ENCODE measurements at places on chromosomes 4 and X.
A peak's percentile ranks its signal among the peaks of the same experiment; 100 is the strongest.

DNA sequence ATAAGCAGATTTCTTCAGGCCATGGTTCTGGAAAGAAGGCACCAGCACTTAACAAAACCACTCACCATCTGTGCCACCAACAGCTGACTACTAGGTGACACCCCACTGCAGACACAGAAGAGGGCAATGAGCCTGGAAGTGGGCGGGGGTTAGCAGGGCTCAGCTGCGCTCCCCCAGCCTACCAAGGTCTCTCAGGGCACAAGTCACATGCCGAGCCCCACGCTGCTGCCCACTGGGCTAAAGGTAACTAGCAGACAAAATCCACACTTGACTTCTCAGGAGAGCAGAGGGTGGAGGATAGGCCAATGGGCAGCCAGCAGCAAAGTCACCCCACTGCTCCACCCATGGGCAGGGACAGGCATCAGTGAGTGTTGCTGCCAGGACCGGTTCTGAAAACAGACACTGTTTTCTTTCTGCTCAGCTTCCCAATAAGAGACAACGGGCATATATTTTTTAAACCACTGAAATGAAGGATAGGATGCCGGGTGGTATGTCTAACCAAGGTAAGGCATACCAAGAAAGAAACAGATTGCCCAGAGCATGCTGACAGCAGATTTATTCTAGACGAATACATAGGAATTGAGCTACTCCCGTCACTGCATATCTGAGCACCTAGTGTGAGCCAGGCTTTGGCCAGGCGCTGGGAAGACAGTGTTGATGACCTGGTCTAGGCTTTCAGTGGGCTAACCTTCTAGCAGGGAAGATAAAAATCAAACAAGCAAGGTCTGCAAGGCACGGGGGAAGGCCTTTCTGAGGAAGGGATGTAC is 20.1 kb downstream of the ACSL1 start:
- DNase-seq: no peak

DNA sequence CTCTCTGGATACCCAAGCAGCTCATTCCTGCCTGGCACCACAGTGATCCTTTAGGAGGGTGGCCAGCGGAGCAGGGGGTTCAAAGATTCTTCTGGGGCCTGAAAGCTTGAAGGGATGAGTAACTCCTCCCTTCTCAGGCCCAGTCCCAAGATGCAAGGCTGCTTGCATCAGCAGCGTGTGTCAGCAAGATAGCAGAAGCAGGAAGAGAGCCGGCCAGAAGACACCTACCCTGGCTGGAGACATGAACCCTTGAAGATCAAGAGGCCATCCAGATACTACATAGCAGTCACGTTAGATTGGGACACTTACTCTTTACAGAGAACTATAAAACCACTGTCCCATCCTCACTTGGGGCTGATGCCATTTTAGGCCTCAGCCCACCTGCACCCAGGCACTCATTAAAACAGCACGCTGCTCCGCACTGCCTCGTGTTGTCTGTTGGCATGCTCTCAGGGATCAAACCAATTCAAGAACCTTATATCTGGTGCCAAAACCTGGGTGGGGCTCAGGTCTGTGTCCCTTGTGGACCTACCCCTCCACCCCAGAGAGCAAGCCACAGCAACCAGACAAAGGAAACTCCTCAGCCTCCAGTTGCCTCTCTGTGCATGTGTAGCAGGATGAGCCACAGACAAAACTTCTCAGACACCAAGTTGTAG is 6.5 kb downstream of the UGT2B17 start:
- no peak for DNase-seq

- DNase-seq: peak; percentile 63
Observed at GRCh38 chr4:77095101-77095821, 19.5 kb upstream of the CCNI start.

GRCh38 chr4:23931489-23931830 is 41.6 kb upstream of the PPARGC1A start:
- no peak for DNase-seq

- no peak for DNase-seq
Observed at GRCh38 chrX:135463937-135464336, 42.2 kb downstream of the SMIM10L2A start.

- DNase-seq: no peak
Observed at GRCh38 chr4:25986807-25987206, 72.8 kb downstream of the SMIM20 start.

GRCh38 chrX:141903400-141904155 is at the start of gene MAGEC1:
MAGEC1 (plus strand) TSS chrX:141903894; CDS start chrX:141905073, 1,179 bp downstream.
- no peak for DNase-seq

DNA sequence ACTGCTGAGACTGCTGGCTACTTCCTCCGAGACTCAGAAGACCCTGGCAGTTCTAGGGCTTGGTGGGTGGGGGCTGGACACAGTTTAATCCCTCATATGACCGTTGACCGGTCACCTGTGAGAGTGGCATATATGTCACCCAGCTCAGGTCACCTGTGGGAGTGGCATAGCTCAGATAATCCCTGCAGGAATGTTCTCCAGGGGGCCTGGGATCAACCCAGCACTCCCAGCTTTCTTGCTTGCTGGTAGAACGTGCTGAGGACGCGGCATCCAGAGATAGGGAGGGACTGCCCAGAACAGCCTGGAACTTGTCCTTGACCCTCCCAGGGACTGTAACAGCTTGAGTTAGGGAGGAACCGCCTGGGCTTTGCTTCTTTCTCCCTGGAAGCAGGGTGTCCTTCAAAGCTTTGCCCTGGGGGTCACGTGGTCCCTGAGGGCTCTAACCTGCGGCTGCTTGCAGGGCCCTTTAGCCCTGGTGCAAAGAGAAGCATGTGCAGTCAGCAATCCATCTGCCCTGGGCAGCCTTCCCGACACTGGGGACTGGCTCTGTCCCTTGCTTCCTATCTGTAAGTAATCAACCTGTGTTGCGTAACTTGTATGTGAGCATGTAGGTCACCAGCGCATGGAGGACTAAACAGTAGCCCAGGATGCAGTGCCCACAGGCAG is 55.3 kb downstream of the ZFYVE28 start:
- DNase-seq: no peak

DNA sequence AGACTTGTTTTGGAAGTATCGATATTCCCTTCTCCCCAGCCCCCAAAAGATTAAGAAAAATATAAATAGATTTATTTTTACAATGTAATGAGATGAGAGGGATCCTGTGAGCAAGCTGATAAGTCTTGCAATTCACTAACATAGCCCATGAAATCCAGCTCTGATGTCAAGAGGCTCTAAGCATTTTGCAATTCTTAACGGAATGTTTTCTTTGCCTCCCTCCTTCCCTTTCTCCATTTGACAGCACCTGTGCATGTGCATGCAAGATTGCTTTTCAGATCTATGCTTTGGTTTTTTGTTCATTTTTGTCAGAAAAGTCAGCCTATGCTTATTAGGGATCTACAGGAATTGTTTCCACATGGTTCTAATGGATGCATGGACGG is 169.9 kb downstream of the SLIT2 start:
- DNase-seq: no peak

GRCh38 chr4:89506866-89507491 is 199.4 kb upstream of the GPRIN3 start:
- DNase-seq: no peak

- DNase-seq: peak; percentile 50
Observed at GRCh38 chr4:89158884-89159503, 47.7 kb downstream of the TIGD2 start.

GRCh38 chr4:108834835-108835384 is 72.1 kb upstream of the ETNPPL start:
- peak; percentile 64 for DNase-seq

- no peak for DNase-seq
Observed at GRCh38 chr4:113541933-113542332, 219.6 kb downstream of the CAMK2D start.

DNA sequence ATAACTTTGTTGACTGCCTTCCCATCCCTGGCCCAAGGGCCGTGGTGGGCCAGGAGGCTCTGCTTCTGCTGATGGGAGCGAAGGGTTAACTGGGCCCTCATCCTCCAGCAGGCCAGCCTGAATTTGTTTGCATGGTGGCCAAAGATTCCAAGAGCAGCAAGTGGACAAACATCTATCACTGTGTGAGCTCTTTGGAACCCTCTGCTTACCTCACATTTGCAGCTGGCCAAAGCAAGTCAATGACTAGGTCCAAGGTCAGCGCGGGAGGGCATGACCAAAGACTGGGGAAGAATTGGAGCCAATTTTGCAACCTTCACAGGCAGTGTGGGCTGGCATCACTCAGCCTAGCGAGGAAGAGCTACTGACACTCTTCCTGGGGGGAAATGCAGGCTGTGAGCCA is 67.8 kb upstream of the ATP6AP2 start:
- no peak for DNase-seq

DNA sequence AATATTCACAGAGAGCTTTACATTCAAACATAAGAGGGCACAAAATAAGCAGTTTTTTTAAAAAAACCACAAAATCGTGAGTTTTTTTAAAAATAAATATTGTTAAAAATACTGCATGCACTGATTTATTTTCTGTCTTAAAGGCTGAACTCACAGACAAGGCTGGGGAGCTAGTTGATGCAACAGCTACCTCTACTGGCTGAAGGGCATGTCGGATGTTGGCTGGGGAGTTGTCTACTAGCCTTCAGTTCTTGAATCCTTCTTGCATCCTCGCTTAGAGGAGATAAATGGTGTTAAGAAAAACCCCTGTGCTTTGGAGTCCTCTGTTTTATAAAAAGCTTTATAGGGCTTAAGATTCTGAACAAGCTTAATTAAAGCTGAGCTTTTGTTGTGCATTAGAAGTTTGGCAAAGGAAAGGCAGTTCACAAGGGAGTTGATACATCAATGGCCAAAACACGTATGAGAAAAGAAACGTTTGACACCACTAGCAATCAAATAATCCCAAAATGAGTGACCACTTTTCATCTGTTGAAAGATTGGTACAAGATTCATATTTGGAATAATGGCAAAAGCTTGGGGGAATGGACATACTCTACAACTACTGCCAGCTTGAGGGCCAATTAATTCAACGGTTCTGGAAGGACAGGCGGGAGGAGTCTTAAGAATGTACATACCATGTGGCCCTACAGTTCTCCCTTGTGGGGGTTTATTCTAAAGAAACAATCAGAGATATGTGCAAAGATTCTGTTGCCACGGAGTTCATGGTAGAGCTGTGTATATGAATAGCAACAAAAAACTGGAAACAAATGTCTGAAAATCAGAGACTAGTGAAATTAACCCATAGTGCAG is 94.7 kb downstream of the SEL1L3 start:
- peak; percentile 77 for DNase-seq

GRCh38 chr4:2423695-2424094 is 4.9 kb downstream of the CFAP99 start:
- no peak for DNase-seq

- peak; percentile 1 for DNase-seq
Observed at GRCh38 chrX:64204252-64204651, 1.3 kb downstream of the AMER1 start.

DNA sequence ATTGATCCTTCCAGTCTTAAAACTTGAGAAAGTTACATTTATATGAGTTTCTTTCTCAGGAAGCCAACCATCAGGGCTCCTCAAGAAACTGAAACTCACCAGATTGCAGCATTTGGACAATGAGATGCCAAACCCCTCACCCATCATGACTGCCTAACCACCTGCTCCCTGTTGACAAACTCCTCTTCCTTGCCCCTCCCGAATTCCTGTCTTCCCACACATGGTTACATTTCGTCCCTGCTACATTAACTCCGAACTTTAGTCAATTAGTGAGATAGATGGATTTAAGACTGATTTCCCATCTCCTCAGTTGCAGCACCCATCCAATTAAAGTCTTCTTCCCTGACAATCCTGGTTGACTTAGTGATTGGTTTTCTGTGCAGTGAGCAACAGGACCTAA is 118.7 kb downstream of the ZNF330 start:
- no peak for DNase-seq

GRCh38 chr4:120877021-120877420 is 45.5 kb downstream of the PRDM5 start:
- DNase-seq: no peak

DNA sequence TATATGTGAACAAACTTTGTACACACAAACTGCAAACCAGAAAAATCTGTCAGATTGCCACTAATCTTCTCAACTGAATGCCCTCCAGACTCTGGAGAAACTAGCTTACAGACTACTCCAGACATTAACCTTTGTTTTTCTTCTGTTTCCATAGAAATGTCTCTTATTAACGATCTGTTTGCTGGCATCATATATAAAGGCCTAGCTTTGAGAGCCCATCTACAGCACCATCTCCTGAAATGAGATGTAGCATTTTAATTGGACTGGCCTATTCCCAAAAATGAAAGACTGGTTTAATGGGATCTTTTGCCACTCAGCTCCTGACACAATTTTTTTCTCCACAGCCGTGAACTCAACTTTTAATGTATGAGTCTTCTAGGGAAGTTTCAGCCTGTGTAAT is 266.0 kb upstream of the IL1RAPL1 start:
- no peak for DNase-seq

- peak; percentile 13 for DNase-seq
Observed at GRCh38 chr4:75004755-75005668, 72.1 kb downstream of the PARM1 start.

- peak; percentile 17 for DNase-seq
Observed at GRCh38 chr4:124321364-124321763, 391.2 kb downstream of the ANKRD50 start.

- DNase-seq: no peak
Observed at GRCh38 chr4:101292214-101292613, 55.1 kb downstream of the PPP3CA start.

DNA sequence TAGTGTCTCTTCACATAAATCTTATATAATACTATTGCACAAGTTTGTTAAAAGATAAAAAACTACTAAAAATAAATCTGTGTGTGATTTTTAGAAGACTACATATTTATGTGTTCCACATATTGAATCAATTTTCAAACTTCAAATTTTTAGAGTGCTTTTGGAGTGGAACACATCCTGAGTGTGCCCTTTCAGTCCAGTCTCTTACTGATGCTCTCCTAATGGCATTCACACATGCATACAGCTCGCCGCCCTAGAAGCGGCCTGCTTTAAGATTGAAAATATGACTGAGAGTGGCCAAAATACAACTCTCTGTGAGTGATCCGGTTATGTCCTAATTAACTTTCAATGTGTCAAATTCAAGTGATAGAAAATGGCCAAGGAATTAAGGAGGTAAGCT is 628.8 kb downstream of the ANKRD50 start:
- no peak for DNase-seq

GRCh38 chr4:128322986-128323385 is 35.4 kb upstream of the PGRMC2 start:
- peak; percentile 62 for DNase-seq

GRCh38 chrX:15915959-15916703 is 61.5 kb upstream of the AP1S2 start:
- peak; percentile 32 for DNase-seq

GRCh38 chr4:138310498-138310897 is 68.3 kb upstream of the SLC7A11 start:
- no peak for DNase-seq

DNA sequence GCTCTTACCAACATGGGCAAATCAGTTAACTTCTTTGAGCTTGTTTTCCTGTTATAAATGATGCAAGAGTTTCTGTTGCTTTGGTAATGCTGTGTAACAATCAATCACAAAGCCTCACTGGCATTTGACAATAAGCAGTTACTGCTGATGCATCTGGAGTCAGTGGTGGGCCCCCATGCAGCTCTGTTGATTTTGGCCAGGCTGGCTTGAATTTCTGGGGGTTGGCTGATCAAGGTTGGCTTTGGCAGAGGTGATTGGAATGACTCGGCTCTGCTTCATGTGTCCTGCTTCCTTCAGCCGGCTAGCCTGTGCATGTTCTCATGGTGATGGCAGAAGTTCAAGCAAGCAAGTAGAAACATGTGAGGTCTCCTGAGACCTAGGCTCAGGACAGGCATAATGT is 90.4 kb downstream of the PHEX start:
- DNase-seq: peak; percentile 83

GRCh38 chrX:11562570-11562969 is 103.2 kb downstream of the ARHGAP6 start:
- no peak for DNase-seq

- peak; percentile 95 for DNase-seq
Observed at GRCh38 chrX:49039598-49040375, 3.4 kb downstream of the TFE3 start.

Data from astrocyte of the spinal cord (primary cell).